Glutamatergic neuron (in vitro differentiated cells): ENCODE measurements at places on chromosomes 2 and 18.

- no peak for DNase-seq
These were observed 318.0 kb downstream of the FIGN start for GRCh38 chr2:163417596-163418337.

DNA sequence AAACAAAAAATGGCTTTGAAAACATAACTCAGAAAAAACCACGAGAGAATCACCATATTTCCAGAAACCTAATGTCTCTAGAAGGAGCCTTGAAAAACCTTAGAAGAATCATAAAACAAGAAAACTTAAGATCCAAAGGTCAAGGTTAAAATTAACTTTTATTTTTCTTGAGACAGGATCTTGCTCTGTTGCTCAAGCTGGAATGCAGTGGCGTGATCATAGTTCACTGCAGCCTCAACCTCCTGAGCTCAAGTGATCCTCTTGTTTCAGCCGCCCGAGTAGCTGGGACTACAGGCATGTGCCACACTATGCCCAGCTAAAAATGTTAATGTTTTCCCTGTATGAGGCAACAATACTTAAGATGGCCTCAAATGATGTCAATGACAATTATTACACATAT lies 254.2 kb upstream of the SESTD1 start:
- no peak for DNase-seq

DNA sequence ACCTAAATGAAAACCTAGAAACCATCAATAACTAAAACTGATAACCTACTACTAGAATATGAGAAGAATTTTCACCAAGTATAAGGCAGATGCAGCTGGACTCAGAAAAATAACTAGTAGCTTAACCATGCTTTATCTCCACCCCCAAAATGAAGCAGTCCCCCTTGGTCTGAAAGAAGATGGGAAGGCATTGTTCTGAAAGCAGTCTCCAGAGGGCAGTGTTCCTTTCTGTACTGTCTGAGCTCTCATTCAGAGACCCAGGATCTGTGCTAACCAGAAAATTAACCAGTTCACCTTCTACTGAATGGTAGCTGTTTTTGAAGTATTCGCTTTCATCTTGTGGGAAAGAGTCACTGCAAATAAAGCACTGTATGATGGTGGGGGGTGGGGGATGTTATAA lies 273.0 kb downstream of the PDE11A start:
- no peak for DNase-seq

GRCh38 chr18:70289351-70290312 lies 787 bp downstream of the SOCS6 start:
- peak; percentile 69 for DNase-seq

- DNase-seq, result no peak
These were observed 120.9 kb upstream of the TTN start for GRCh38 chr2:178928077-178928476.

GRCh38 chr18:7927119-7927518 lies 360.0 kb downstream of the PTPRM start:
- no peak for DNase-seq

- DNase-seq, result no peak
These were observed 663.3 kb upstream of the ZNF804A start for GRCh38 chr2:183935005-183935404.

GRCh38 chr2:128380961-128381938 lies 62.6 kb upstream of the HS6ST1 start:
- DNase-seq, result no peak

DNA sequence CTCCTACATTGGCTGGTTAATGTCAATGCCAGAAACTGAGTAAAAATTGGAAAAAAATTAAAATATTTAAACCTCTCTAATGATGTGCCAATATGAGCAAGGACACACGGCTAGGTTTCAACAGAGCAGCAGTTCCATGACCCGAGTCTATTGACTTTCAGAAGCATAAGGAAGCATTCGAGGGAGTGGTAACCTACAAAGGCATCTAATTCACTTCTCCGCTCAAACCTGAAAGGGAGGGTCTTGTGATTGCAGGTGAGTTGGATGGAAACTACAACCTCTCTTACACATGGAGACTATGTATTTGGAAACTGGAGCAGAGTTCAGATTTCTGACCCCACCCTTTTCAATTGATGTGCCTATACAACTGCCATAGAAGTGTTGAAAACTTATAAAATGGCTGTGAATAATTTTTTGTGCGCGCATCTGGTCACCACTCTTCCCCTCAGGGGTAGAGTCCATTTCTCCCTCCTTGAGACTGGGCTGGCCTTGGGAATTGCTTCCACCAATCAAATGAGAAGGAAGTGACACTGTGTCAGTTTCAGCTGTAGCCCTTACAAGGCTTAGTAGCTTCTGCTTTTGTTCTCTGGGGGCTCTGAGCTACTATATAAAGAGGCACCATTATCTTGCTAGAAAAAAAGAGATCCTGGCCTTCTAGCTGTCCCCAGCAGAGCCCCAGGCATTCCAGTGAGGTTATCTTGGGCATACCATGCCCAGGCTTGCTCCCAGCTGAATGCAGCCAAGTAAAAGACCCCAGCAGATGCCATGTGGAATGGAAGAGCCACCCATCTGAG lies 278.0 kb downstream of the EPHA4 start:
- DNase-seq, result no peak

DNA sequence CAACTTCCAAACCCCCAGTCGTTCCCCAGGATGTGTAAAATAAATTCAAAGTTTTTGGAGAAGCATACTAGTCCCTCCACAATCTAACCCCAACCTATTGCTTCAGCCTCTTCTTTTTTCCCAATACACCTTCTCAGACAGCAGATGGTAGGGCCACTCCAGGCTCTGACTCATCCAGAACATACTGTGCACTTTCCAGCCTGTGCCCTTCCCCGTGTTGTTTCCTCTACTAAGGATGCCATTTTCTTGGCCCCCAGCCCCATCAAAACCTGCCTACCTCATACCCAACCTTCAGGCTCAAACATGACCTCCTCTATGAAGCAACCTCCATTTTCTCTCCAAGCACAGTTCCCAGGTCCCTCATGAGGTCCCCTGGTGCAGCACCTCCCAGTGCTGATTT lies 669.3 kb downstream of the BCL11A start:
- no peak for DNase-seq

DNA sequence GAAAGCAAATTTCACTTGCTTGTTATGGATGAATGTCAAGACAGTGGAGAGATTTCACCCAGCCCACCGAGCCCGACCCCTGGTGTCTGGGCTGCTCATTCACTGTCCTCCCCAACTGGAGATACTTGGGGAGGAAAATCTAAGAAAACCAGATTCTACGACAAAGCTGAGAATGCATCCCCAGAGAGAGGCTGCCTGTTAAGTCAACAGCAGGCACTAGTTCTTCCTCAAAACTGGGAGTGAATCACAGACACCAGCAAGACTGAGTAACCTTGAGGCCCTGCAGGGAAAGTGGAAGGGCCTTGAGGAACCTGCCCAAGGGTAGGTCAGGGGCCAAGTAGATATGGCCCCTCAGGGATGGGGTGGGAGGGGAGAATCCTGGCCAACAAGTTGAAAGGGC lies 34.2 kb upstream of the MLPH start:
- no peak for DNase-seq
